Fibroblast of skin of abdomen (primary cell): ENCODE measurements at places on chromosomes 16 and 17.
A peak's percentile ranks its signal among the peaks of the same experiment; 100 is the strongest.

GRCh38 chr17:69405096-69405495 is 9.4 kb upstream of the MAP2K6 start:
- no peak for DNase-seq

- no peak for DNase-seq
Measured at GRCh38 chr17:9238340-9239245, 217.3 kb downstream of the NTN1 start.

DNA sequence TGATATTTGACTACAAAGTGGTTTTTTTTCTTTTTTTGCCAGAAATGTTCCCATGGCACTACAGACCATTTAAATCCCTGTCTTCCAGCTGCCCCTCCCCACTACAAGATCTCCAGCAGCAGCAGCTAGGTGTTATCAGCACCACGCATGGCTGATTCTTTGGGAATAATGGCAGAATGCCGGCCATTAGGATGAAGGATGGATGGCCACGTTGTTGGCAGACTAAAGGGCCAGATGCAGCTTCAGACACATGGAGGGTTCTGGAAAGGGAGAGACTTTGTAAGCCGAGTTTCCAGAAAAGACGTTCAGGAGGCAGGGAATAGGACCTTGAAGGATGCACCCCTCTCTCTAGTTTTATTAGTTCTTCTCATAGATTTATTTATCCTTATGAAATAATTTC is 10.3 kb upstream of the MED9 start:
- DNase-seq, result no peak

DNA sequence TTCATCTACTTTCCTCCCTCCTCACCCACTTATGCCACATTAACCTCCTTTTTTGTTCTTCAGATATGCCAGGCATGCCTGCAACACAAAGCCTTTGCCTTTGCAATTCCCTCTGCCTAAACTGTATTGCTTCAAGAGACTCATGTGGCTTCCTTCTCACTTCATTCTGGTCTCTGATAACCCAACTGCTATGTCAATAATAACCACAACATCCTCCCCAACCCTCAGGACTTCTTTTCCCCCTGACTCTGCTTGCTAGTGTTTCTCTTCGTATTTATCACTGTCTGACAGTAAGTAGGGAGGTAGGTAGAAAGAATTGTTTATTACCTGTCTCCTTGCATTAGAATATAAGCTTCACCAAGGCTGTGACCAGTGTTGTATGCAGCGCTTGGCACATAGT is 22.4 kb downstream of the RBL2 start:
- no peak for DNase-seq

DNA sequence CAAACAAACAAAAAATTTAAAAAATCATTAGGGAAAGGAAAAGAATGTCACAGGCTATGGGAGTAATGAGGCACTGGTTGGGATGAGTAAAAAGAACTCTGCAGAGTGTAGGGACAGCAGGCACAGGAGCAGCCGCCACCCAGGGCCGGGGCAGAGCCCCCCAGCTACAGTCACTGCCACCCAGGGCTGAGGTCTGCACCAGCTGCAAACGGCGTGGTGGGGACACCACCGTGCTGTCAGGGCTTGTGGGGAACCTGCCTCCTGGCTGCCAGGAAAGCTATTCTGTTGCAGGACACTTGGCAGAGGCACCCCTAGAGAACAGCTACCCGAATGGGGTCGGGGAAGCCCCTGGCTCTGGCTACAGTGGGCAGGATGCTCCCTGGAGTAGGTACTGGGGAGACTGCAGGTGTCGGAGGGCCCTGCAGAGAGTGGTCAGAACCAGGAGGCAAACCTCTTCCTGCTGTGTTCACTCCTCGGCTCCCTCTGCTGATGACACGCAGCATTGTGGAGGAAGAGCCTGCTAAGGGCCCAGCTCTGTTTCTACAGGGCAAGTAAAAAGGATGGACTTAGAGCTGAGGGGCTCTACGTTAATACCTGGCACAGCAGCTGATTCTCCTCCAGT is 32.3 kb upstream of the CAPN15 start:
- DNase-seq, result peak; percentile 20

GRCh38 chr17:64749306-64749705 is 87.2 kb upstream of the SMURF2 start:
- DNase-seq, result no peak

- DNase-seq, result no peak
Measured at GRCh38 chr17:35377706-35378105, 4.3 kb upstream of the SLFN11 start.

GRCh38 chr17:32936894-32937500 is 9.0 kb downstream of the TMEM98 start:
- DNase-seq, result peak; percentile 57
